ENCODE measurements at places on chromosomes 13 and 19. TPM values are rescaled to one million over a fixed set of nuclear protein-coding genes. Genes with fewer than 3 reads are reported as not detected.

DNA sequence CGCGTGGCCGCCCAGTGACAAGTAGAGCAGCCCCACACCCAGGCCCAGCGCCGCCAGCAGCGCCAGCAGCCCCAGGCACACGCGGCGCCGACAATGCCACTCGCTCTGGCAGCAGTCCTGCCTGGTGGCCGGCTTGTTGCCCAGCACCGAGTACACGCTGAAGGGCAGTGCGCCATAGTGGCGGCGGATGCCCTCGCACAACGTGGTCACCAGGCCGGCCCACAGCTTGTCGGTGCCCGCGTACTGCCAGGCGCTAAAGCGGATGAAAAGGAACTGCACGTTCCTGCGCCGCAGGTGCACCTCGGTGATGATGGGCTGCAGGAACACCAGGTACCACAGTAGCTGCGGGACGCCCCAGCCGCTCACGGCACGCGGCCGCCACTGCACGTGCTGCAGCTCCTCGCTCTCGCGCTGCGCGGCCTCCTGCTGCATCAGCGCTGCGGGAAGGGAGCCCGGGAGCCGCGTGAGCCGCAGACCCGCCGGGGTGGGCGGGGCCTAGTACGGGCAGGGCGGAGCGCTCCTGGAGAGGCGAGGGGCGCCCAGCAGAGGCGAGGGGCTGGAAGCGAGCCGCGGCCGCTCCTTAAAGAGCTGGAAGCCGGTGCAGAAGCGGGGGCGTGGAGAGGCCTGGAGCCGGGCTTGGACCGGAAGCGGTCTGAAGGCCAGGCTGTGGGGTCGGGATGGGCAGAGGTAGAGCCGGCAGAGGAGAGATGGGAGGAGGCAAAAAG, 7.3 kb downstream of the NKPD1 start:
- DNase-seq, result no peak

GRCh38 chr19:39752390-39752789, 14.6 kb upstream of the CLC start:
- no peak for DNase-seq

DNA sequence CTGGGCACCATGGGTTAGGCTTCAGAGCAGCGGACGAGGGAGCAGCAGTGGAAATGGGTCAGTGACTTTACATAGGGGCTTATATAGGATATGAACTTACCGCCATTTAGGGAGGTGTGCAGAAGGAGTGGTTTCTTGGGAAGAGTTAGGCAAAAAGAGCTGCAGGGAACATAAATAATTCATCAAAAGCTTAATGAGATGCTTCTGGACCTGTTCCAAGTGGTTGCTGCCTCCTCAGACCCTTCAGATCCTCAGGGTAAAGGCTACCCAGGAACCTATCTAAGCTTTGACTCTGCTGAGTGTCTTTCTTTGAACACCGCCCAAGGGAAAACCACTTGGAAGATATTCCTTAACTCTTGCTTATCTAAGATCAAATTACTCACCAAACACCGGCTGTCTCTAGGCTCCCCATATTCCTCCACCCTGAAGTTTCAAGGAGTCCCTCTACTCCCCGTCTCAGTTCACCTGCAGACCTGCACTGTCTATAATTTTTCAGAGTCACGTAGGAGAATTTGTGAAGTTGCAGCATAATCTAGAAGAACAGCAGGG, at the start of gene IGFL4:
TSS of gene IGFL4 (minus strand) at position 51 of the 549 bp plus-strand sequence. CDS start at position 11, 40 bp downstream.
- DNase-seq, result no peak

GRCh38 chr13:94764576-94765321, 52.4 kb upstream of the SOX21 start:
- DNase-seq, result peak; percentile 18

- DNase-seq, result no peak
These were observed 9.6 kb upstream of the TIMM44 start for GRCh38 chr19:7953060-7953459.

DNA sequence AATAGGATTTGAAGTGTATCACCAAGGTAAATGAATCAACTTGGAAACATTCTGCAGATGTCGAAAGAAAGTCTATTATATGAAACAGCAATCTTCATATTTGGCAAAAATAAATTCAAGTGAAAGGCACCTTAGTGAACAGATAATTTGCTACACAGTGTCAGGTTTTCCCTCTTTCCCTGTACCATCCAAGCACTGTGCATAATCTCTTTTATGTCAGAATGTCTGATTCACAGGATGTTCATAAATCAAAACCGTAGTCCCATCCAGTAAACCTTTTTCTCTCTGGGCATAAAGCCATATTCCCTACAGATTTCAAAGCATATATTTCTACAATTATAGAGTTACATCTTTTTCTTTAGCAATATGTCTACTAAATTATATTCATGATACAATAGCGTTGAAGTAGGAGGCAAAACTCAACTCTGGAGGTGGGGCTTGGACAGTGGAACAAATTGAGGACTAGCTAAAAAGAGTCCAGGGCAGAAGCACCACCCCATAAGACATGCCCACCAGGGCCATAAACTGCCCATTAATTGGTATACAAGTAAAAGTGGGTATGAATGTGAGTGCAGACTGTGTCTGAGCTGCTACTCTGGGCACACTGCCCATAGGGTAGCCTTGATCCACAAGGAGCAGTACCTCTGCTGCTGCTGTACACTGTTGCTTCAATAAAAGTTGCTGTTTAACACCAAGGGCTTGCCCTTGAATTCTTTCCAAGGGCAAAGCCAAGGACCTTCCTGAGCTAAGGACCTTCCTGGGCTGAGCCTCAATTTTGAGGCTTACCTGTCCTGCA, 72.1 kb upstream of the MYCBP2 start:
- DNase-seq, result no peak

- no peak for DNase-seq
These were observed 260.9 kb downstream of the DCT start for GRCh38 chr13:94218537-94218936.

GRCh38 chr19:49823472-49823871, 5.4 kb downstream of the MED25 start:
- no peak for DNase-seq

DNA sequence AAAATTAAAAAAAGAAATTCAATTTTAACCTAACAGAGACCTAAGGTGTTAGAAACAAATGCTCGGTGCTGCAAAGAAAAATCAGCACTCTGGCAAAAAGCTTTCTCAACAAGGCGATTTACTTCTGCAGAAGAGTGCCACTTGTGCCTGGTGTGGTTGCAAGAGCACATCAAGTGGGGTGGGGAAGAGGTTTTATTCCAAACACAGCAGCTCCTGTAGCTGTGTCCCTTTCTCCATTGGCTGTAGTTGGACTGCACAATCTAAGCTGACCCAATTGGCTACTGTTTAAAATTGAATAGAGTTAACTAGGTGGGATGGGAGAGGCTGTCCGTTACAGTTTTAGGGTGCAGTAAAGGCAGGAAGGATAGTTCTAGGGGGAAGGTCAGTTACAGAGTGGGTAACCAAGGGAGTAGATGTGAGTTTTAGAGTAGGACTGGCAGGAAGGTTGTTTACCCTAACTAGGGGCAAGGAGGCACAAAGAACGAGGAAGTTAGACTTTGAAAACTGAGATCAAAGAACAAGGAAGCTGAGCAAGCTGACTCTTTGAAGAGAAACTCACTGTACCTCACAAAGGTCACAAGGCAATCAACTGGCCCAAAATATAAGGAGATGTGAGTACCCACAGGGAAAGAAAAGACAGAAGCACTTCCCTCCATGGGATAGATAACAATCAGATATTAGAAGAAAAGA, 145.7 kb downstream of the LIG4 start:
- no peak for DNase-seq

- DNase-seq, result no peak
These were observed 96.1 kb upstream of the MBNL2 start for GRCh38 chr13:97125810-97126738.

- DNase-seq, result no peak
These were observed 44.2 kb downstream of the MBNL2 start for GRCh38 chr13:97266332-97266731.

- DNase-seq, result no peak
These were observed 241.3 kb downstream of the DACH1 start for GRCh38 chr13:71625694-71626093.

DNA sequence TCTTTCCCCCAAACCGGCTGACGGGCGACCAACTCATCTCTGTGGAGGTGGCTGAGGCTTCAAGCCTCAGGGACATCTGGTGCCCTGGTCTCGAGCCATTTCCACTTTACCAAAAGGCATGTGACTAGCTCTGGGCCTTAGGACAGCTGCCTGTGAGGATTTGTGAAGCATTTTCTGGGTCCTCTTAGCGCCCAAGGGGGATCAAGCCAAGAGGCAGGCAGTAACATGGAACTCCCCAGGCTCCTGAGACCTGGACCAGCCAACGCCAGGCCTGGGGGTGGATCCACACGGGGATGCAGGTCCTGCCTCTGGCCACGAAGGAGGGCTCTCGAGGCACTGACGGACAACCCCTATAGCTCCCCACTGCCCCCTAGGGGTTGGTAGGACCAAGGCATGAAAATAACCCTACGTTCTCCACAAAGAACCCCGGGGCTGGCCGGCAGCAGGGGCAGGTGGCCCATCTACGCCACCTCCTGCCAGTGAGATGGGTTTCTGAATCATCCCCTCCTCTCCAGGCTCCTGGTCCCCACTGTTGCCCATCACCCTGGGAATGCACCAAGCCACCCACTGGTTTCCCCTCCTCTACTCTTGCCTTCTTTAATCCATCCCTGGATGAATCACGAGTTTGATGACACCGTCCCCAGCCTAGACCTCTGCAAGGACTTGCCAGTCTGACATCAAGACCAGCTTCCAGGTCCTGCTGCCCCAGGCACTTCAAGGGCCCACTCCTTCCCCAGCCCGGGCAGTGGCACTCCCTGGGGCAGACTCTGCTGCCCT, 7.0 kb upstream of the MYDGF start:
- no peak for DNase-seq

GRCh38 chr13:98171900-98172589, 5.0 kb downstream of the RNF113B start:
- no peak for DNase-seq

- DNase-seq, result no peak
These were observed at the start of gene TMEM272 for GRCh38 chr13:51844862-51845573. TSS of gene TMEM272 (minus strand) at chr13:51845177. CDS start at chr13:51838530, 6,647 bp downstream.

- no peak for DNase-seq
These were observed 180.6 kb downstream of the COG6 start for GRCh38 chr13:39836038-39836437.

GRCh38 chr13:31843044-31843443, 103.7 kb downstream of the RXFP2 start:
- DNase-seq, result no peak

DNA sequence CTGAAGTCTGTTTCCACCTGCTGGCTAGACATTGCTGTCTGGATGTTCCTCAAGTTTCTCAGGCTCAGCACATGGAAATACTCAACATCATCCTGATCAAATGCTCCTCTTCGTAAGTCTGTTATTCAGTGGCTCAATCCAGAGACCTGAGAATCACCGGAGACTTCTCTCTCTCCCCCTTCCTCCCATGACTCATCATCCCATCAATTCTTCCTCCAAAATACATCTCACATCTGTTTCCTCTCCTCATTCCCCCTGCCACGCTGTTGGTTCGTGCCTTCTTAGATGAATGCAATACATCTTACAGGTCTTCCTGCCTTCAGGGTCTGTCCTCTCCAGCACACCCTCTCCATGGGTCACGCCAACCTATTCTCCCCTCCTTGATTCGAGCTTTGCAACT, 7.4 kb upstream of the RXFP2 start:
- DNase-seq, result no peak

GRCh38 chr19:39328046-39328705, 7.5 kb upstream of the LRFN1 start:
- DNase-seq, result no peak

GRCh38 chr13:51714663-51715168, 89.2 kb downstream of the DHRS12 start:
- DNase-seq, result no peak

GRCh38 chr19:2010135-2010668, 5.3 kb downstream of the BTBD2 start:
- DNase-seq, result no peak

DNA sequence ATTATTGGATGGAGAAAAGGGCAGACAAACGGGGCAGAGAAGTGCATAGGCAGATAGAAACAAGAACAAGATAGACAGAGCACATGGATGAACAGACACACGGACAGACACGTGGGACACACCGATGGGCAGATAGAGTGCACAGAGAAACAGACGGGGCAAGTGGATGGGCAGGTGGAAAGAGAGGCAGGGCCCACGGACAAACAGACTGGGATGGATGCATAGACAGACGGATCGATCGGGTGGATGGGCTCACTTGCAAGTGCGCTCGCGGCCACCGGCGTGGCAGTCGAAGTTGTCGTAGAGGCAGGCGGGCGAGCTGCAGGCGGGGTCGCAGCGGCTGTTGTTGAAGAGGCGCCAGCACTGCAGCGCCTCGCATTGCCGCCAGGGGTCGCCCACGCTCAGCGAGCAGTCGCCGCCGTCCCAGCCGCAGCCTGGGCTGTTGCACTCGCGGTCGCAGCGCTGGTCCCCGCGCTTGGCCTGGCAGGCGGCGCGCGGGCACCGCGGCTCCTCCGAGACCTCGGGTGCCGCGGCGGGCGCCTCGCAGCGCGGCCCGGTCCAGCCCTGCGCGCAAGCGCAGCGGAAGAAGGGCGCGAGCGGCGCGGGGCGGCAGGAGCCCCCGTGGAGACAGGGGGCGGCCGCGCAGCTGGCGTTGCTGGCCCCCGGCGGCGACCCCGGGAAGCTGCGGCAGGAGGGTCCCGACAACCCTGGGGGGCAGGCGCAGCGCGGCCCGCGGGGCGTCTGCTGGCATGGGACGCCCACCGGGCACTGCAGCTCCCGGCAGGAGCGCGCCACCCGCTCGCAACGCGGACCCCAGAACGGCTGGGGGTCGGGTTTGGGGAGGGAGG, 23.3 kb downstream of the NOTCH3 start:
- peak; percentile 86 for DNase-seq

GRCh38 chr13:32851083-32852069, 164.8 kb upstream of the KL start:
- DNase-seq, result no peak

DNA sequence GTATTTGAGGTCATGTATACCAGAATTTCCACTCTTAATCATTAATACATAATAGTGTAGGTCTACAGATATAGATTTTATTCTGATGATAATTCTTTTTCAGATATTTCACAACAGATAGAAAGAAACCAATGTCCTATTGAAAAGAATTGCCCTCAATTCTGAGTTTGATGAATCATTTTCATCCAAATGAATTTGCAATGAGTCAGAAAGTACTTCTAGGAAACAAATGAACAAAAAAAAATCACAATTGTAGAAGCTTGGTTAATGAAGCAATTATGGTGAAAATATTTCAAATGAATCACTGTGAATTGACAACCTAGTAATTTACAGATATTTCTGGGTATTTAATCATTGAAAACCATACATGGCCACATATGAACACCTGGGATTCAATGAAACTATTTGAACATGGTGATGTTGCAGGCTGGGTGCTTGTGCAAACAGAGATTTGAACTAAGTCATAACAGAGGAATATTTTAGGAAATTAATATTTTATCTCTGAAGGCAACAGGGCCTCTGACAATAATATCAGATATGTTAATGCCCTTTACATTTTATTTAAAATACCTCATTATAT, 360.9 kb downstream of the SLITRK5 start:
- no peak for DNase-seq

- no peak for DNase-seq
These were observed 91.1 kb upstream of the SOX1 start for GRCh38 chr13:111975539-111976473.

GRCh38 chr19:38070573-38070972, 153.4 kb downstream of the DPF1 start:
- DNase-seq, result no peak

Gene IGFL1
- total RNA-seq, result 0.99 TPM

Gene C1QTNF9B
- total RNA-seq, result 0.38 TPM

Gene AP1M2
- total RNA-seq, result 4.8 TPM

Gene WTIP
- 2.5 TPM for total RNA-seq

Gene KLK4
- total RNA-seq, result not detected

Gene PSG7
- total RNA-seq, result not detected

Gene STOML3
- 0.05 TPM for total RNA-seq

Gene C13orf42
- total RNA-seq, result 0.05 TPM

Gene IFNL1
- not detected for total RNA-seq

Gene ZNF793
- 2.5 TPM for total RNA-seq

Gene C19orf67
- total RNA-seq, result not detected
